ENCODE measurements at places on chromosomes 12 and 14.
A peak's percentile ranks its signal among the peaks of the same experiment; 100 is the strongest.

GRCh38 chr14:64541261-64541971 is 875 bp downstream of the HSPA2 start:
- DNase-seq = peak; percentile 16

DNA sequence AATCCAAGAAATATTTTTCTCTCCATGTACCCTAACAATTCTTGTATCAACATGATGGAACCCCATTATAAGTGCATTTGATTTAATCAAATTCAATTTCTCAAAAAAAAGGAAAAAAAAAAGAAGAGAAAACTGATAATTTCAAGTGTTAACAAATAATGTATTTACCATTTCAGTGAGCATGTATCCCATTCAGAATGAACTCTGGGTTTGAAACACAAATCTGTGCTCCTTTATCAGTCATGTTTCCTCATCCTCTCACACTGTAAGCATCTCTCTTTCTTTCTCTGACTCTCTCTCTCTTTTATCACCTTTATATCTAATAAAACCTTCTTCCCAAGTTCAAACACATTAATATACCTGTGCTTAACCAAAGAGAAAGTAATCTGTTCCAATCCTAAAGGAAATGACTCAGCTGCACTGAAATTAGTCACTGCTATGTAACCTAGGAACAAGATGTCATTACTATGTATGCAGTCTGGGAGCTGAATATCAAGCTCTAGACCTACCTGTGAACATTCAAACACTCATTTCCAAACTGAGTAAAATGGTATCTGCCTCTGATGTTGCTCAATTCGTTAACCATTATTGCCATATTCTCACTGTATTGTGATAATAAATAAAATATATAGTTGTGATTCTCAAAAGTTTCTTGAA is 135.0 kb upstream of the LRIG3 start:
- DNase-seq = no peak

- DNase-seq = no peak
Observed at GRCh38 chr14:56664811-56665421, 85.3 kb downstream of the TMEM260 start.

DNA sequence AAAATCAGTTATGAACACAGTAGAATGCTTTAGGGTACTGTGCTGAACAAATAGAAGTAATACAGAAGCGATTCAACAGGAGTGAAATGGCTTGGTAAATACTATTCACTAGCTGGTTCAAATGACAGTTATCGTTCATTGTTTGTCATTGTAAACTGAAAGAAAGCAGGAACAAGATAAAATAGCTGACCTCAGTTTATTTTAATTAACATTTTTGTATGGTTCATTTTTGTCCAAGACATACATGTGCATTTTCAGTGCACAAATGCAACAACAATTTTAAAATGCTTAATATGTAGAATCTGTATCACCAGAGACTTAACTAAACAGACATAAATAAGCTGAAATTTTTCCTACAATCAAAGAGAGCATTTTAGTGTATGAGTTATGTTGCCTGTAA is 49.9 kb downstream of the ALX1 start:
- DNase-seq = no peak

- DNase-seq = peak; percentile 25
Observed at GRCh38 chr14:65019944-65020566, 33.4 kb downstream of the FNTB start.

GRCh38 chr12:120090206-120090605 is 26.3 kb downstream of the RAB35 start:
- no peak for DNase-seq

GRCh38 chr14:104686624-104687517 is 2.5 kb upstream of the INF2 start:
- peak; percentile 31 for DNase-seq

- DNase-seq = peak; percentile 81
Observed at GRCh38 chr14:61280526-61281185, 482 bp downstream of the TMEM30B start.

GRCh38 chr12:106154751-106155273 is 16.1 kb upstream of the NUAK1 start:
- DNase-seq = no peak

GRCh38 chr12:10739157-10740118 is 16.3 kb upstream of the YBX3 start:
- DNase-seq = no peak

DNA sequence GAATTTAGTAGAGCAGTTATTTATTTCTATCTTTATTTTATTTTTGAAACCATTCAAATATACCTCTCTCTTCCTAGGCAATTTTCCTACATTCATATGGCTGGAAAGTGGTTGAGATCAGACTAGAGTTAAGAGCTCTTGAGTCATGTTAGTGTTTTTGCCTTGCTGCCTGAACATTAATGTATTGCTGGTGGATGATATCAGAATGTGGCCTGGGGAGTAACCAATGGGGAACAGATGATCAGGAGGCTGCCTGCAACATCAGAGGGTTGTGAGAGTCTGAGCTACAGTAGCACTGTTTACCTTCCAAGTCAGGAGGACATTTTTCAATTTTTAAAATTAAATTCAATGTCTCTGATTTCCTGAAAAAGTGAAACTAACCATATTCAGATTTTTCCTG is 166.3 kb upstream of the TRHDE start:
- DNase-seq = no peak

DNA sequence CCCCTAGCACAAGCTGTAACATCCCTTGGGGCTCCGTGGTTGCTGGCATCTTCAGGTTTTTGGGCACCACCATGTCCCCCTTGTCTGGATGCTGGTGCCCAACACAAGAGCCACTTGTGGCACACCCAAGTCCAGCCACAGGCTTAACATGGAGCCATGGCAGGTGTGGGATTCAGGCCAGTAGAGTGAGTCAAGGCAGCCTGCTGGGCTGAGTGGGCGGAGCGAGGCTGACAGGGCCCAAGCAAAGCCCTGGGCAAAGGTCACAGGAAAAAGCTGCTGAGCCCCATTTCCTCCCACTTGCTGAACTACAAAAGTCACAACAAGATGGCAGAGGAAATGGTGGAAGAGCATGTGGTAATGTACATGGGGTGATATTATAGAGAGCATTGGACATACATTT is 950.7 kb upstream of the FLRT2 start:
- DNase-seq = no peak

- no peak for DNase-seq
Observed at GRCh38 chr14:68137704-68138619, 318.4 kb downstream of the RAD51B start.
